ENCODE measurements at places on chromosomes 2 and 18. TPM values are rescaled to one million over a fixed set of nuclear protein-coding genes. Genes with fewer than 3 reads are reported as not detected.

- DNase-seq: peak; percentile 42
These were observed 273.0 kb downstream of the PDE11A start for GRCh38 chr2:177799531-177799930.

DNA sequence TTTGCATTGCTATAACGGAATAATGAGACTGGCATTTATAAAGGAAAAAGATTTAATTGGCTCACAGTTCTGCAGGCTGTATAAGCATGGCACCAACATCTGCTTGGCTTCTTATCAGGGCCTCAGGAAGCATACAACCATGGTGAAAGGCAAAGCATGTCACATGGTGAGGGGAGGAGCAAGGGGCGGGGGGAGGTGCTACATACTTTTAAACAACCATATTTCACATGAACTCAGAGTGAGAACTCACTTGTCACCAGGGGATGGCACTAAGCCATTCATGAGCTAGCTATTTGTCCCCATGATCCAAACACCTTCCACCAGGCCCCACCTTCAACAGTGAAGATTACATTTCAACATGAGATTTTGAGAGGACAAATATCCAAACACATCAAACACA is 188.7 kb downstream of the MBD5 start:
- DNase-seq: no peak

DNA sequence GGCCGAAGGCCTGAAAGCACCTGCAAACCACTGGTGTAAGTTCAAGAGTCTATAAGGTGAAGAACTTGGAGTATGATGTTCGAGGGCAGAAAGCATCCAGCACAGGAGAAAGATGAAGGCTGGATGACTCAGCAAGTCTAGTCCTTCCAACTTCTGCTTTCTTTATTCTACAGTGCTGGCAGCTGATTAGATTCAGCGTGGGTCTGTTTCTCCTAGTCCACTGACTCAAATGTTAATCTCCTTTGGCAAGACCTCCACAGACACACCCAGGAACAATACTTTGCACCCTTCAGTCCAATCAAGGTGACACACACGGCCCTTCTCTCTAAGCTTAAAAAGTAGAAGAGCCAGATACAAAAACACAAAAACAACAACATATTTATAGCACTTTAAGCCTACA is 43.4 kb downstream of the NMS start:
- DNase-seq: no peak

Gene IMPACT
- total RNA-seq: 35.4 TPM

Gene SIX3
- total RNA-seq: not detected

- DNase-seq: no peak
These were observed 1.2 kb upstream of the SRBD1 start for GRCh38 chr2:45612285-45612684.

- no peak for DNase-seq
These were observed 270.4 kb downstream of the PRKCE start for GRCh38 chr2:45921921-45922320.

GRCh38 chr2:7007846-7008741 is 90.9 kb downstream of the RNF144A start:
- no peak for DNase-seq

DNA sequence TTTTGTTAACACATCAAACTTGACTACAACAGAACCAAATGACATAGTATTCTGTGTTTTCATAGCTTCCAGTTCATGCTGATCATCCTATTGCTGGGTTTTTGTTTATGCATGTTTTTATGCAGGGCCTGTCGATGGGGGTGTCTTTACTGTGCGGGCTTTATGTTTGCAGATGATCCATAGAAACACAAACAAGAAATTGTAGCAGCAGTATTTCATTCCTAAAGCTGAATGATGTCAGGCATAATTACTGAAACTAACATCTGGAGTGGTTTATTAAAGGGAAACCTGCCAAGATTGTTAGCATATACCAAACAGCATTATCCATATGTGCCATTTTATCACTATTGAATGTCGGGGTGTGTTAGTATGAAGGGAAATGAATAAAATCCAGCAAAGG is 129.7 kb downstream of the PTPRM start:
- no peak for DNase-seq

GRCh38 chr2:23302591-23302990 is 82.4 kb upstream of the KLHL29 start:
- DNase-seq: no peak

DNA sequence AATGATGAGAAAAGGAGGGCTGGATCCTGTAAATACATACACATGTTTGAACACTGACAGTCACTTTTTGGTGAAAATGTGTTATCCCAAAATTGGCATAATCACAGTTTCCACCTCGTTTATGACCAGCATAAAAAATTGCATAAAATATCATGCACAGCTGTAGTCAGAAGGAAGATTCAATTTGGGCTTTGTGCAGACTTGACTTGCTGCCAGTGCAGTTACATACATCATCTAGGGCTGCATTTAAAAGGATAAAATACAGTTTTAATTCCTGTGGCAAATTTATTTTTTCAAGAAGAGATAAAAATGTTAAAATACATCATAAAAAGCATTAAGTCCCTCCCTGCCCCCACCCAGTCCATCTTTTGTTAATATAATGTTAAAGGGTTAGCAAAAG is 103.8 kb downstream of the VWC2L start:
- DNase-seq: no peak

Measured in endothelial cell (in vitro differentiated cells).